Activated naive CD4-positive, alpha-beta T cell treated with anti-CD3 and anti-CD28 coated beads, Interleukin-2, amount 50 U/mL, for 16 hours (primary cell): ENCODE measurements at places on chromosomes 3 and 15.
A peak's percentile ranks its signal among the peaks of the same experiment; 100 is the strongest.

GRCh38 chr15:66746231-66746605, 44.2 kb downstream of the SMAD6 start:
- no peak for DNase-seq

DNA sequence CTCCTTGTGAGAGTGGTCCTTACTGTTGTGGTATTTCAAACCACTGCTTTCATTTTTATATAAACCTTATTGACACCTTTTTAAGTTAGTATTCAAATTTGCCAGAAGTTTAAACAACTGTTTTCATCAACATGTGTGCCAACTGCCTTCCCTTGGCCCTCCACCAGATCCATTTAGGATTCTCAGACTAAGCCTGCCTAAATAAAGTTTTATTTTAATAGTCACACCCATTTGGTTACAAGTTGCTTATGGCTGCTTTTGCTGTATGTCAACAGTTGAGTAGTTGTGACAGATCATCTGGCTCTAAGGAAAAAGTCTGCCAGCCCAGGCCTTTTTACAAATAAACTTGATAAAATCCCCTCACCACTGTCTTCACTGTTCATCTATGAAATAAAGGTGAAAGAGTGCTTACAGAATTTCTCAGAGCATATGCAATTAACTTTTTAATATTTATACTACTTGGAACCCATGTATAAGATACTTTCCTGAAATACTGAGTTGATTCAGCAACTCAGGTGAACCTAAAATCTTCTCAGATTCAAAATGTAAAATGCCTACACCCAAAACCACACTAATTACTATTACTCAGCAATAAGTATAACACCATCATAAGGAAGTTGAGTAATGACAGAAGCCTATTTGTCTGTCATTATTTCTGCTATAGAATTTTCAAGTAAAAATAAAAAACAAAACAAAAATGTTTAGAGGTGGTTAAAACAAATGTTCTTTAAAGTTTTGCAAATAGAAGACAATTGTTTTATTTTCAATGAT, 35.1 kb downstream of the PEAK1 start:
- no peak for DNase-seq

DNA sequence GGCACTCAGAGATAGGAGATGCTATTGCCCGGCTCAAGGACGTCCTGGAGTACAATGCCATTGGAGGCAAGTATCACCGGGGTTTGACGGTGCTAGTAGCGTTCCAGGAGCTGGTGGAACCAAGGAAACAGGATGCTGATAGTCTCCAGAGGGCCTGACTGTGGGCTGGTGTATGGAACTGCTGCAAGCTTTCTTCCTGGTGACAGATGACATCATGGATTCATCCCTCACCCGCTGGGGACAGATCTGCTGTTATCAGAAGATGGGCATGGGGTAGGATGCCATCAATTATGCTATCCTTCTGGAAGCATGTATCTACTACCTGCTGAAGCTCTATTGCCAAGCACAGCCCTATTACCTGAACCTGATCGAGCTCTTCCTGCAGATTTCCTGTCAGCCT, 26.4 kb downstream of the BCL2A1 start:
- no peak for DNase-seq

DNA sequence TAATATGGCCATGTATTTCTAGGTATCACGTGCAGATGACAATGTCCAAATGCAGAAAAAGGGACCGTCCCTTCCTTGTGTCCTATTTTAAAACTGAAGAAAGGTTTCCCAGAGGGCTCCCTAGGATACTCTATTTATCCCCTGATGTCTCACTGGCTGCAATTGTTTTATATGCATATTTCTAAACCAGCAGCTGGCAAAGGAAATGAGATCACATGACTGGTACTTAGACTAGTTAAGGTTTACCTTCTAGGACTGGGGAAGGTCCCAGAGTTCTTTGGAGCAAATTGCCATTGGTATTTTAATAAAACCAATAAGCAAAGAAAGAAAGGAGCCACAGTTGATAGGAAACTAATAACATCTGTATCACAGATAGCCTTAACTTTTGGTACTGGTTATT, 29.5 kb downstream of the GTF2E1 start:
- no peak for DNase-seq

GRCh38 chr3:46958467-46959160, 17.9 kb downstream of the CCDC12 start:
- DNase-seq: no peak

DNA sequence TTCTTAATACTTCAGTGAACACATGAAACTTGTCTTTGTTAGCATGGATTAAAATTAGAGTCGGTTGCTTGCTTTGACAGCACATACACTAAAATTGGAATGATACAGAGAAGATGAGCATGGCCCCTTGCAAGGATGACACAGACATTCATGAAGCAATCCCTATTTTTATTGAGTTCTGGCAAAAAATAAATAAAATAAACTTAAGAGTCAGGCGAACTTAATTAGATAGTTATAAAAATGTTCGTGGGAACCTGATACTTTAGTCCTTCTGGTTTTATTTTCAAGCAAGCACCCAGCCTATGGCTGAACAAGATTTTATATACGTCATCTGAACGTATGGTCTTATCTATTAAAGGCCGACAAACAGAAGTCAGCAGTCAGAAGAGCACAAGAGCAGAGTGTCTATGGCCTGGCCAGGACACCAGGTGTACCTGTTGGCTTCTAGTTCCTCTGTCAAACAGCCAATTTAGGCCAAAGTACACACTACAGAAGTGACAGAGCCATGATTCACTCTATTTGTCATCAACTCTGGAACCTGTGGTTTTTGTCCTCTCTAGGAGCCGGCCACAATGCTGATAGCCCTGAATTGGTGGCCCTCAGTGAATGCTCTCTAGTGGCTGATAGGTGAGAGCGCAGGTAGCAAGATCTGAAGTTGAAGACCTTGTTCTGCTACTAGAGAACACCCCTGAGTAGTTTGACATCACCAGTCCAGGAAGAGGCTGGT, 64.3 kb downstream of the LEO1 start:
- no peak for DNase-seq

DNA sequence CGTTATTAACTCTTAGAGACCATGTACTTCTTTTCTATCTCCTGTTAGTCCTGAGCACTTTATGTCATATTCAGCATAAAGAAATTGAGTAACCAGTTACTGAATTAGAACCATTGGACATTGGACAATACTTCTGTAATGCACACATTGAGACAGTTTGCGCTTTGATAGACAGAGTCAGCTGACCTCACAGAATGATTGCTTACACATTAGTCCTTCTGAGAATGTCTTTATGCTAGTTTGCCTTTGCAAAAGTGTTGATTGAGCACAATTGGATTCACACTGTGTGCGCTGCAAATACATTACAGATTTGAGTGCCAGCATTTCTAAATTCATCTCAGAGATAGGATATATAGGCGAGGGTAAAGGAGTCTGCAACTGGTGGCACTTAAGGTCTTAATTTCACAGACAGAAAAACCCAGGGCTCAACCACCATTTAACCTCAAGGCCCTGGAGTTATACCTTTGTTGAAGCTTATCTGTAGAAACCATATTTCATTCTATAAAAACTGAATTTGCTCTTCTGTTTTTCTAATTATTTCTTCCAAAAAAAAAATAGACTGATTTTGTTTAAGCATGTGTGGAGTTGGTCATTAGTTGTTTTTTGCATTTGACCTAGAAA, 3.8 kb downstream of the SERPINI1 start:
- no peak for DNase-seq

- no peak for DNase-seq
These were observed 25.1 kb downstream of the NSMCE3 start for GRCh38 chr15:29244544-29244943.

DNA sequence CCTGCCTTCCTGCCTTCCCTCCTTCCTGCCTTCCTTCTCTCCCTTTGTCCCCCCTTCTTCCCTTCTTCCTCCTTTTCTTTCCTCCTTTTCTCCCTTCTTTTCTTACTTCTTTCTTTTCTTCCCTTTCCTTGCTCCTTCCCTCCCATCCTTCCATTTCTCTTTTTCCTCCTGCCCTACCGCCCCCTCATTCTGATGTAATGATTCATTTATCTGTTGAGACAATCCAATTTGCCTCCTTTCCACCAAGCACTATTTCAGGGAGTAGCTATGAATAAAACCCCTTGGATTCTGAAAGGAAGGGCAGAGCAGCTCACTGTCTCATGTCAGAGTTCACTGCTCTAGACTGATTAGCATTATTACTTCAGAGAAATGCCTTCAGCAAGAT, 462.6 kb downstream of the PDCD6IP start:
- DNase-seq: no peak

DNA sequence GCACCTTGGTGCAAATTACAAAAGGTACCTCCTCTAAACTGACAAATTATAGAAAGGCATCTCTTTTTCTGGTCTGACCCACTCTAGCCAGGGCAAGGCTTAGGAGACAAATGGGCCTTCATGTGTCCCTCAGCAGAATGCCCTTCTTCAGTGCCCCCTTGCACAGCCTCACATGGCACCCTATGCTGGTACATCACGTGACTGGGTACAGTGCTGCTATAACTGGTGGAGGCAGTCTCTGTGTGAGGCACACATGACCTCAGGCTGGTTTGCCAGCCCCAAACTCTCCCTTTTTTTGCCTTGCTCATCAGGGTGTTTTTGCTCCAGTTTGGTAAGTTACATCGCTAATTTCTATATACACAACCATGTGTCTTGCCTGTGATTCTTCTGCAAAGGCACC, 3.1 kb downstream of the CLEC3B start:
- DNase-seq: no peak

DNA sequence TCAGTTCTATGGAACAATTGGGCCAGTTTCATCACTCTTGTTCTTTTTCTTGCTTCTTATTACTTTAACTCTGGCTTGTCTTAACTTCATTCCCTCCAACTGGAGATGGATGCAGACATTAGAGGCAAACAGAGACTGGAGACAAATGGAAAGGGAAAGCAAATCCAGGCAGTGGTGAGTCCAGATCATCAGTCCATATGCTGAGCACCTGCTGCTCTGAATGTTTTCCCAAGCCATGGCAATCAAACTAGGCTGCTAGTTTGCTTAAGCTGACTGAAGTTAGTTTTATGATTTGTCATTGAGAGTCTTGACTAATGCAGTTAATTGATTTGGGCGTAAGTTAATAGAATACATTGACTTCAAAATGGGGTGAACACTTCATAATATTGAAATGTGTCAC, 41.0 kb upstream of the TBC1D5 start:
- DNase-seq: no peak

DNA sequence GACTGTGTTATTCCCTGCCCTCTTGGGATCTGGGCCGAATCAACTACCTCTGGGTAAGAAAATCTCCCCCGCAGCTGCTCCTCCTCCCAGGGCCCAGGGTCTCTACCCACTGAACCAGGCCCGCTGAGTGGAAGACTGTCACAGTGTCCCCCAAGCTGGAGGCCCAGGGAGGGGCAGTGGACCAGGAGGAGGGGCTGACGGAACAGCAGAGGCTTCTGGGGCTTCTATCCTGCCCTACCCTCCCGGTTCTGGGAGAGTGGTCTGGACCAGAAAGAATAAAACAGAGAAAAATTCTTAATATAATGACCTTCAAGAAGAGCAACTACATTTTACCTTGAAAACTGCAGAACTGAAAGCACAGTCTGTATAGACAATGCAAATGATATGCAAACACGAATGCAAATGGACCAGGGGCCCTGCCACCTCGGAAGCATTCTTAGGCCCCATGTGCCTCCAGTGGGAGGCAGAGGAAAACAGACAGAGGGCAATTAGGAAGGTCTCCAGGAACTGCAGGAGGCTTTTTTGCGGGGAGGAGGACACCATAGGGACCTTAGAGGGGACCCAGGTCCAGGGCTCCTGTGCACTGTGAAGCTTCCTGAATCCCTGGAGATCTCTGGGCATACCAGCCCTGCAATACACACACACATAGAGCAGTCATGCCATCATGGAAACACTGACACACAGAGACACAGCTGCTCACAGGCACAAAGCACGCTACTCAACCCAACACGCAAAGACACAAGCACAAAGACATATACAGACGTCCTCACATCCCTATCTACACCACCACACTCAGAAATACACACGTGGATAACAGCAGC, 12.3 kb downstream of the MEGF11 start:
- no peak for DNase-seq

DNA sequence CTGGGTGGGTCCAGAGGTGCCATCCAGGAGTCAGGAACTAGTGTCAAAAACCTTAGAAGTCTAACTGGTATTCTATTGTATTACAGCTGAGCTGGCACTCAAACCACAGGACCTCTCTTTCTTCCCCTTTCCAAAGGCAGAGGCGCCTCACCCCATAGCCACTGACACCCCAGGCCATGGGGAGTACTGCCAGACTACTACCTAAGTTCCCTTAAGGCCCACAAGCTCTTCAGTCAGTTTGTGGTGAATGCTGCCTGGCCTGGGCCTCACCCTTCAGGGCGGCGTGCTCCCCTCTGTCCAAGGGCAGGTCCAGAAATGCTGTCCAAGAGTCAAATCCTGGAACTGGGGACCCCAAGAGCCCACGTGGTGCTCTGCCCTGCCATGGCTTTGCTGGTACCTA, 43.0 kb upstream of the FGF7 start:
- no peak for DNase-seq

GRCh38 chr3:56459104-56459496, 9.2 kb downstream of the ERC2 start:
- DNase-seq: no peak

- DNase-seq: no peak
These were observed 421.4 kb downstream of the EPHA6 start for GRCh38 chr3:97235611-97236315.

- no peak for DNase-seq
These were observed 63.6 kb downstream of the NIPA2 start for GRCh38 chr15:22902046-22902445.

GRCh38 chr3:189898559-189899153, 222.0 kb downstream of the P3H2 start:
- no peak for DNase-seq

DNA sequence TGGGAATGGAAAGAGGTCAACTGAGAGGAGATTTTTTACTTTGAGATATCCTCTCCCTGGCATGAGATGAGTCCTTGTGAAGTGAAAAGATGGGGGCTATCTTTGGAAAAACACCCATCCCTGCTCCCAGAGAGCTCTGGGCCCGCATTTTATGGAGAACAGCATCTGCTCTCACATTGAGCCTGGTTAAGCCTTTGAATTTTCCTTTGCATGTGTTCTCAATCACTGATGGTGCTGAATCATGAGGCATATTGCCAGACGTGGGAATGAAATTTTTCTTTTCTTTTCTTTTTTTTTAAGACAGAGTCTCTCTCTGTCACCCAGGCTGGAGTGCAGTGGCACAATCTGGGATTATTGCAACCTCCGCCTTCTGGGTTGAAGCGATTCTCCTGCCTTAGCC, 24.4 kb downstream of the TMEM45A start:
- DNase-seq: no peak

- DNase-seq: no peak
These were observed 466.9 kb upstream of the SUCLG2 start for GRCh38 chr3:68121287-68121686.

GRCh38 chr3:58484045-58484721, 7.7 kb upstream of the KCTD6 start:
- no peak for DNase-seq

GRCh38 chr15:101641894-101642293, 10.3 kb downstream of the TM2D3 start:
- no peak for DNase-seq

- DNase-seq: peak; percentile 31
These were observed 818 bp downstream of the SLC4A7 start for GRCh38 chr3:27483117-27484014.

GRCh38 chr3:155230382-155230781, 63.1 kb downstream of the STRIT1 start:
- no peak for DNase-seq
